Left lung (tissue), 14 donors: ENCODE measurements at places on chromosomes 6 and 20.

DNA sequence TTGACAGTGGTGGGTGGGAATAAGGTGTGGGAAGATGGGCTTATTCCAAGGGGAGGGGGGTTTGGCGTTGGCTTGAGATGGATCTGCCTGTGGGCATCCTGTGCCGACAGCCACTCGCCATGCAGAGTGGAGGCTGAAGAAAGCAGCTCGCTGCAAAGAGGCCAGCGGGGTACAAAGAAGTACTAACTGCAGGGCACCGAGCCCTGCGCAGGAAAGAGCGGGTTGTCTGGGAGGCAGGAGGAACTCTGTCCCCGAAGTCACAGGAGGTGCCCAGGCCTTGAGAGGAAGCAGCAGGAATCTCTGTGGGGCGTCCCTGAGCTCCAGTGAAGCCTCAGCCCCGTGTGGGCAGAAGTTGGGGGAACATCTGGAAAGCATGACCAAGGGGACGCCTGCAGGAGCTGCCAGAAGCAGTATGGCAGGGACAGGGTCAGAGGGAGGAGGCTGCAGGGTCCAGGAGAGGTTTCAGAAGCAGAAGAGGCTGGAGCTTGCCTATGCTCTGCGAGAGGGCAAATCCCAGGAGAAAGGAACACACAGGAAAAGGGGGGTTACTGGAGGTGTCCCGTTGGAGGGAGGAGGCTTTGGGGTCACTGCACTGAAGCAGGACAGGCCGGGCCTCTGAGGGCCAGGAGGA lies 77.2 kb downstream of the THBS2 start:
- DNase-seq = no peak

DNA sequence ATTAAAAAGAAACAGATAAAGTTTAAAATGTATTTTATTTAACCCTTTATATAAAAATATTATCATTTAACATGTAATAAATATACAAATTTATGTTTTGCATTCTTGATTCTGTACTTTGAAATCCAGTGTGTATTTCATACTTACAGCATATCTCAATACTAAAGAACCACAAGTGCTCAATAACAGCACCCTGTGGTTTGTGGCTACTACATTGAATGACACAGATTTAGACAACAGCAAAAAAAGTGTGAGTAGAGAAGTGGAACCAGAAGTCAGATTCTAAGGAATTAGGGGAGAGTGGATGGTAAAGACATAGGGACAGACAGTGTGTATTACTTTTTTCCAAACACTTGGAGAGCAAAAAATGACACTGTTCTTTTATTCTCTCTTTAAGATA lies 524.5 kb downstream of the BMP2 start:
- DNase-seq = no peak

DNA sequence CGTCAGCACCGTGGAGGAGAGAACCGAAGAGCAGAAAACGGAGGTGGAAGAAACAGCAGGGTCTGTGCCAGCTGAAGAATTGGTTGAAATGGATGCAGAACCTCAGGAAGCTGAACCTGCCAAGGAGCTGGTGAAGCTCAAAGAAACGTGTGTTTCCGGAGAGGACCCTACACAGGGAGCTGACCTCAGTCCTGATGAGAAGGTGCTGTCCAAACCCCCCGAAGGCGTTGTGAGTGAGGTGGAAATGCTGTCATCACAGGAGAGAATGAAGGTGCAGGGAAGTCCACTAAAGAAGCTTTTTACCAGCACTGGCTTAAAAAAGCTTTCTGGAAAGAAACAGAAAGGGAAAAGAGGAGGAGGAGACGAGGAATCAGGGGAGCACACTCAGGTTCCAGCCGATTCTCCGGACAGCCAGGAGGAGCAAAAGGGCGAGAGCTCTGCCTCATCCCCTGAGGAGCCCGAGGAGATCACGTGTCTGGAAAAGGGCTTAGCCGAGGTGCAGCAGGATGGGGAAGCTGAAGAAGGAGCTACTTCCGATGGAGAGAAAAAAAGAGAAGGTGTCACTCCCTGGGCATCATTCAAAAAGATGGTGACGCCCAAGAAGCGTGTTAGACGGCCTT lies 41.6 kb downstream of the ZBTB2 start:
- DNase-seq = no peak

- DNase-seq = no peak
Measured at GRCh38 chr6:148926478-148926877, 179.6 kb downstream of the UST start.

GRCh38 chr6:90264561-90264960 lies 32.1 kb downstream of the BACH2 start:
- no peak for DNase-seq

DNA sequence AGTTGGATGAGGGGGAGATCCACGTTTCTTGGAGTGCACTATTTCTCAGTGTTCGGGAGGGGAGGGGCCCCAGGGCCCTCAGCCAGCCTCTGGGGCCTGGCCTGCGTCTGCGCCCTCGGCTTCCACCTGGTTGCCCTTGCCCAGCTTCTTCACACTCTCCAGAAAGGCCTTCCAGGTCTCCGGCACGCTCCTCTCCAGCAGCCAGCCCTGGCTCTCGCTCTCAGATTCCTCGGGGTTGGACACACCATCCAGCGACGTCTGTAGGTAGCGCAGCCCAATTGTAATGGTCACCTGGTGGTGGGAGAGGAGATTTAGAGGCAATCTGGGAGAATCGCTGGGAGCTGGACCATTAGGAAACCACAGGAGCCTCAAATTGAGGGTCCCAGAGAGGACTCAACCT lies 24.2 kb downstream of the PRPH2 start:
- DNase-seq = no peak

DNA sequence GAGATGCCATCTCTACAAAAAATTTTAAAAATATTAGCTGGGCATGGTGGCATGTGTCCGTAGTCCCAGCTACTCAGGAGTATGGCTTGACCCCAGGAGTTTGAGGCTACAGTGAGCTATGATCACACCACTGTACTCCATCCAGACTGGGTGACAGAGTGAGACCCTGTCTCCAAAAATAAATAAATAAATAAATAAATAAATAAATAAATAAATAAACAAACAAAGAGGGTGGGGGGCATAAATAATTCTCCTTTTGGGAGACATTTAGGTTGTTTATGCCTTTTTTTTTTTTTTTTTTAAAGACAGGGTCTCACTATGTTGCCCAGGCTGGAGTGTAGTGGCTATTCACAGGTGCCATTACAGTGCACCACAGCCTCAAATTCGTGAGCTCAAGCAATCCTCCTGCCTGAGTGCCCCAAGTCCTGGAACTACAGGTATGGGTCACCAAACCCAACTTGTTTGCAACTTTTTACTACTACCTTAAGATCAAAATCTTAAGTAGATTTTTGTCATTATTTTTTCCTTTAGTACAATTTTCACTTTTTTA lies 29.5 kb downstream of the FASTKD5 start:
- DNase-seq = no peak

GRCh38 chr6:108029226-108029921 lies 45.2 kb downstream of the OSTM1 start:
- no peak for DNase-seq

GRCh38 chr6:134684423-134684795 lies 265.5 kb downstream of the ALDH8A1 start:
- DNase-seq = no peak

DNA sequence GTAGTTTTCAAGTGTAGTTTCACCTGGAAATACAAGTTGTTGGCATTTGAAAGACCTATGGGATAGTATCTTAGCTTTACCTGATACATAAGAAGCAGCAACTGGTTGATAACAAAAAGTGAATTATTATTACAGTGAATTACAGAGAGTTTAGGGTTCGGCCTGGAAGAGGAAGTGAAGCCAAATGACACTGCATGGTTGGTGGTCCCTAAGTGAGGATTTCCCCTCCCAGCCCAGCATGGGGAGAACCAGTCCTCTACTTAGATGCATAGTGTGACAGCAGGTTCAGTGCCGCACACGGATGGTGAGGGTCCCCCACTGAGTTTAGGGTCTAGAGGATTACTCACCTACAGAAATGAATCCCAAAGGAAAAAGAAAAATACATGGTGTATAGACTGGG lies 18.1 kb downstream of the HLA-DPB1 start:
- DNase-seq = no peak

- DNase-seq = no peak
Measured at GRCh38 chr6:17297271-17298080, 16.3 kb downstream of the RBM24 start.

- DNase-seq = no peak
Measured at GRCh38 chr6:23036406-23036983, 467.1 kb downstream of the HDGFL1 start.

- DNase-seq = no peak
Measured at GRCh38 chr6:128507337-128508310, 12.8 kb downstream of the PTPRK start.

- DNase-seq = no peak
Measured at GRCh38 chr6:21953831-21954801, 342.7 kb downstream of the PRL start.
